ENCODE measurements at places on chromosomes 3 and 15. TPM values are rescaled to one million over a fixed set of nuclear protein-coding genes. Genes with fewer than 3 reads are reported as not detected.
A peak's percentile ranks its signal among the peaks of the same experiment; 100 is the strongest.

- no peak for DNase-seq
Measured at GRCh38 chr3:72380711-72381493, 467.3 kb downstream of the SHQ1 start.

- no peak for DNase-seq
Measured at GRCh38 chr3:158470944-158471638, 99.9 kb upstream of the MLF1 start.

- DNase-seq: no peak
Measured at GRCh38 chr15:29098652-29099051, 171.0 kb downstream of the NSMCE3 start.

GRCh38 chr3:162292409-162292808 is 795.8 kb downstream of the OTOL1 start:
- DNase-seq: no peak

Gene GALNT15
- polyA plus RNA-seq: 3.1 TPM

DNA sequence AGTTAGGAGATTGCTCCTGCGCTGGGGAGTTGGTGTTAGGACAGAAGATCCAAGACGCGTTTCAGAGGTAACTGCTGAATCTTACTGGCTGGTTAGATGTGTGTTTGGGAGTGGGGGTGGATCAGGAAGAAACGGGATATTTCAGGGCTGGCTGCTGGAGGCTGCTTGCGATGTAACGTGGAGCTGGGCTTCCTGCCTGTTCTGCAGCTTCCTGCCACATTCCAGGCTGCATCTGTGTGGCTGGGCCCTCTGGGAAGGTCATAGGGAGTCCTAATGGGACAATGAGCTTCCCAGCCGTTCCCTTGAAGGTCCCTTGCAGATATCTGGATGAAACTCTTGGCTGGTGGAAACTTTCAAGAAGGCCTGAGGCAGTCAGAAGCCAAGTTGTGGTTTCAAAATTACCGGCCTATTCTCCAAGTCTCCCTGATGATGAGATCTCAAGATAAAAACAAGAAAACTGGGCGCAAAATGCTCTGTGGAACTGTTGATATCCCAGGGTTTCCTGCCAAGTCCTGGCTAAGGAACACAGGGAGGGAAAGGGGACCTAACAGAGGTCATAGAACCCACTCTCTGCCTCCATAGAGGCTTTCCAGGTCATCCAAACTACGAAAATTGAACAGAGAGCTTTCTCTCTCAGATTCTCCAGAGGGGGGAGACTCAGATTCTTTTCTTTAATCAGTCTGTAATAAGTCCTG is 67.0 kb downstream of the NOX5 start:
- DNase-seq: no peak

DNA sequence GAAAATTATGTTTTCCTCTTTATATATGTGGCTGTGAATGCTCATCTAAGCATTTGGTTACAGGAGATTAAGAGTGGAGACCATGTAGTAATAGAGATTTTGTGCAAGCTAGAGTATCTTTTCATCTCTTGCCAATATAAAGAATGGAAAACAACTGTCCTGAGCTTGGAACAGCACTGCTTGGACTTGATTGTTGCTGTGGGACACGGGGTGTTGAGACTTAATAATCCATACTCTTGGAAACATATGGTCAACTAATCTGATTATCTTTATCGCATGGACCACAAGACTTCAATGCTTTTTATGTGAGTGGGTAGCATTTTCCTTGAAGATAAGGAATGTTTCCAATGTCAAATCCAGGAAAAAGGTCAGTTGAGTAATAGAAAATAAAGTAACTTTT is 806.3 kb downstream of the DIPK2A start:
- no peak for DNase-seq

GRCh38 chr15:39597751-39598185 is 16.9 kb downstream of the THBS1 start:
- no peak for DNase-seq

DNA sequence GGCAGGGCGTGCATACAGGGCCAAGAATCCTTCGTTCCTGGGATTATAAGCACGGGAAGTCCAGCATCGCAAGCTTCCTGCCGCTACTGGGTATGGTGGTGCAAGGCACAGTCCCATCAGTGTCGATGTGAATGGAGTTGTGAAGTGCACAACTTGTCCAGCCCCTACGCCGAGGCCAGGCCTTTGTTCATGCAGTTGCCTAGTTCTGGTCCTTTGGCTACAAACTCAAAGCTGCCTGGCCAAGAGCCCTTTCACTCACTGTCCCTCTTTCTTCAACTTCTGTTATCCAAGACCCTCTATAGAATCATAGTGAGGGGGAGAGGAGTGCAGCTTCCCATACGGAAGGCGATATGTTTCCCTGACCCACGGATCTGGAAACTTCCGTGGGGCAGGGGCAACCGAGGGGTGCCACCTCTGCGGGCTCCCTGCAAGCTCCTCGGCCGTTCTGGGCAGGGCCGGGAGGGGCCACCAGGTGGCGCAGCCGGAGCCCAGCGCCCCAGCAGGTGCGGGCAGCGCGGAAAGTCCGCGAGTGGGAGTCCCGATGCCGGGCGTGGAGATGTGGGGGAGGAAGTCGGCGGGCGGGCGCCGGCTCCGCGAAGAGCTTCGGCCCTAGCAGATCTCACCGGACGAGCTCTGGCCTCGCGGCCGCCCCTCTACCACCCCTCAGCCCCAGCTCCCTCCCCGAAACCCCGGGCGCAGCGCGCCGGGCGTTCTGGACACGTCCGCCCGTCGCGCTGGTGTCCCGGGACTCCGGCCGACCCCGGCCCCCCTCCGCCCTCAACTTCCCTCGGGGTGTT is 693 bp downstream of the RASGRP1 start:
- DNase-seq: no peak

- DNase-seq: no peak
Measured at GRCh38 chr15:79881254-79881653, 15.6 kb downstream of the MTHFS start.

Gene ATP13A5
- not detected for polyA plus RNA-seq

DNA sequence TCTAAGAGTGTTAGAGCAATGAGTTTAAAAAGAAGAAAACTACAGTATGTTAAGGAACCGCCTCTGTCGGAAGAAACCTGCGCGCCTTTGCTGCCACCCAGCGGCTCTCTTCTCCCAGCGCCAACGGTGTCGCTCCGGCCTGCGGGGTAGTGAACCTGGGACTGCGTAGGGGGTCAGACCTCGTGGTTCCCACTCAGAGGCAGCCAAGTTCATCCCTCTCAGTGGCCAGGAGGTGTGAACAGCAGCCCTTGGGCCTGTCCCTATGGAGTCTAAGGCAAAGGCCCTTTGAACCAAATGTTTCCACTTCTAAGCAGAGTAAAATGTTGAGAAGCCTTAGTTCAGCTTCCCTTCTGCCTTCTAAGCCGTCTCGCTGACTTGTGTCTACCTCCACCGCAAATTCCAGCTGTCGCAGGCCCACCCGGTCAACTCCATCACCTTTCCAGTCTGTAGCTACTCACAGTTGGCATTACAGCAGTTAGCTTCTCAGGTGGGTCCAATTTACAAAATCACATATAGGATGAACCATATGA is 980 bp upstream of the RAB27A start:
- peak; percentile 76 for DNase-seq

- no peak for DNase-seq
Measured at GRCh38 chr3:176611703-176612102, 585.6 kb downstream of the TBL1XR1 start.

DNA sequence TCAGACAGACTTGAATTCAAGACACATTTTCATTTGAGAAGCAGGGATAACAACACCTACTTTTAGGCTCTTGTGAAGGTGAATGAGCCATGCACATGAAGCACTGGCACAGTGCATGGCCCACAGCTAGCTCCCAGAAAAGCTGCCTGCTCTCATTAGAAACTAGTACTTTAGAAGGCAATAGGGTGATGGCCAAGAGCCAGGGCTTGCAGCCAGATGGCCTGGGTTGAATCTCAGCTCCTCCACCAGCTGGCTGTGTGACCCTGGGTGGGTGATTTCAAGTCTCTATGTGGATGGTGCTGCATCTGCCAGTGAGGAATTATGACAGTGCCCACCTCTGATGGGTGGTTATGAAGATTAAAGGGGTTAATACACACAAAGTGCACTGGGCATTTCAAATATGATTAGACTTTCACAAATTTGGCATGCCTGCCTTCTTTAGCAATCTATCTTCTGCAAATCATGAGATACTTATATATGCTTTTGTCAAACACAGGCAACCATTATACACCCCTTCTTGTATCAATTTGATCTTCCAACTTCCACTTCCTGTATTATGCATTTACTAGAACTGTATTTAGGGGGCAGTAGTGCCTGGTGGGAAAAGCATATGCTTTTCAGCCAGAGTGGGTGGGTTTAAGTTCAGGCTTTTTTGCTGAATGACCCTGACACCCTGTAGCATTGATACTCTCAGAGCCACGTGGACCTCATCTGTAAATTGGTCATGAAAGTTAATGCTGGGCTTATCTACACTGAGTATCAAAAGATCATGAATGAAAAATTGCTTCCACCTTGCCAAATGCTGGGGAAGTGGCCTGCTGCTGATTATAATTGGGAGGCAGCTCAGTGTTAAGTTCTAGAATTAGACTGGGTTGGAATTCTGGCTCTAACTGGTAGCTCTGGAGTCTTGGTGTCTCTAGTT is 34.7 kb upstream of the RBP1 start:
- DNase-seq: no peak

Gene DISP2
- 0.08 TPM for polyA plus RNA-seq
